Activated CD4-positive, alpha-beta T cell treated with anti-CD3 and anti-CD28 coated beads, Interleukin-2, amount 10 ng/mL, durations not matched to agents 7 days and 5 days (primary cell): ENCODE measurements at places on chromosomes 2 and 18. TPM values are rescaled to one million over a fixed set of nuclear protein-coding genes. Genes with fewer than 3 reads are reported as not detected.

The LRRC30 gene
- total RNA-seq, result not detected

The APOB gene
- not detected for total RNA-seq

The MEIS1 gene
- total RNA-seq, result not detected

The CAPN13 gene
- not detected for total RNA-seq

The MEP1B gene
- total RNA-seq, result not detected

The NFATC1 gene
- 37.1 TPM for total RNA-seq

The ANKRD62 gene
- not detected for total RNA-seq

The C2orf81 gene
- 3.0 TPM for total RNA-seq

The CEBPZOS gene
- total RNA-seq, result 37.5 TPM

The RAPH1 gene
- 1.7 TPM for total RNA-seq

The ATAD2B gene
- total RNA-seq, result 25.6 TPM

The CYP27A1 gene
- total RNA-seq, result 0.08 TPM

The DSG1 gene
- total RNA-seq, result not detected

The EML6 gene
- total RNA-seq, result 1.2 TPM

The ATP6V1C2 gene
- total RNA-seq, result not detected

The UGT1A6 gene
- not detected for total RNA-seq

The SCYGR4 gene
- not detected for total RNA-seq

The BBS5 gene
- 1.3 TPM for total RNA-seq

The FAP gene
- total RNA-seq, result not detected

The DNAJC5G gene
- not detected for total RNA-seq

The MTLN gene
- 32.2 TPM for total RNA-seq

The ANKRD23 gene
- total RNA-seq, result 17.0 TPM

The SCN3A gene
- total RNA-seq, result not detected

The ATP9B gene
- total RNA-seq, result 30.5 TPM

The RNF152 gene
- 0.17 TPM for total RNA-seq

The CCDC142 gene
- total RNA-seq, result 26.8 TPM

The ITPRIPL1 gene
- 39.2 TPM for total RNA-seq

The TTN gene
- total RNA-seq, result 11.6 TPM

The TMEM247 gene
- not detected for total RNA-seq

The GRB14 gene
- not detected for total RNA-seq

The VWA3B gene
- not detected for total RNA-seq

The PLCL1 gene
- 1.8 TPM for total RNA-seq

The SAG gene
- not detected for total RNA-seq

The MYOM1 gene
- total RNA-seq, result 0.71 TPM

The CIDEA gene
- total RNA-seq, result not detected

The ATP8B1 gene
- total RNA-seq, result not detected

The COL4A3 gene
- not detected for total RNA-seq

The GEN1 gene
- 41.9 TPM for total RNA-seq

The EMILIN1 gene
- total RNA-seq, result 0.64 TPM

The LINC00305 gene
- not detected for total RNA-seq

The SPC25 gene
- total RNA-seq, result 52.2 TPM

The SRD5A2 gene
- total RNA-seq, result not detected

The RASGRP3 gene
- 11.8 TPM for total RNA-seq

The M1AP gene
- total RNA-seq, result not detected

The NDC80 gene
- total RNA-seq, result 96.5 TPM

The MLPH gene
- total RNA-seq, result not detected

The POLE4 gene
- 35.5 TPM for total RNA-seq

The NT5C1B gene
- not detected for total RNA-seq

The CD207 gene
- not detected for total RNA-seq
